ENCODE measurements at places on chromosomes 2 and 18. TPM values are rescaled to one million over a fixed set of nuclear protein-coding genes. Genes with fewer than 3 reads are reported as not detected.

Gene DSG2
- total RNA-seq = 0.20 TPM

- DNase-seq = peak; percentile 64
- H3K27ac ChIP-seq = no peak overlapping the region
- peaks cover 45% of the 10 kb centered on the region for H3K27me3 ChIP-seq
- no peaks in the 10 kb centered on the region for H3K36me3 ChIP-seq
Observed at GRCh38 chr2:240141736-240142135, 1.3 kb upstream of the OTOS start.

- H3K4me1 ChIP-seq = no peaks in the 10 kb centered on the region
- no peaks in the 10 kb centered on the region for H3K27me3 ChIP-seq
- H3K27ac ChIP-seq = no peak overlapping the region
- no peak overlapping the region for H3K4me3 ChIP-seq
Observed at GRCh38 chr18:60541661-60542060, 169.1 kb upstream of the MC4R start.

- no peak for DNase-seq
- H3K36me3 ChIP-seq = no peaks in the 10 kb centered on the region
- no peaks in the 10 kb centered on the region for H3K4me1 ChIP-seq
- H3K27me3 ChIP-seq = no peaks in the 10 kb centered on the region
- no peak overlapping the region for H3K4me3 ChIP-seq
Observed at GRCh38 chr2:164657129-164657528, 35.8 kb upstream of the GRB14 start.

DNA sequence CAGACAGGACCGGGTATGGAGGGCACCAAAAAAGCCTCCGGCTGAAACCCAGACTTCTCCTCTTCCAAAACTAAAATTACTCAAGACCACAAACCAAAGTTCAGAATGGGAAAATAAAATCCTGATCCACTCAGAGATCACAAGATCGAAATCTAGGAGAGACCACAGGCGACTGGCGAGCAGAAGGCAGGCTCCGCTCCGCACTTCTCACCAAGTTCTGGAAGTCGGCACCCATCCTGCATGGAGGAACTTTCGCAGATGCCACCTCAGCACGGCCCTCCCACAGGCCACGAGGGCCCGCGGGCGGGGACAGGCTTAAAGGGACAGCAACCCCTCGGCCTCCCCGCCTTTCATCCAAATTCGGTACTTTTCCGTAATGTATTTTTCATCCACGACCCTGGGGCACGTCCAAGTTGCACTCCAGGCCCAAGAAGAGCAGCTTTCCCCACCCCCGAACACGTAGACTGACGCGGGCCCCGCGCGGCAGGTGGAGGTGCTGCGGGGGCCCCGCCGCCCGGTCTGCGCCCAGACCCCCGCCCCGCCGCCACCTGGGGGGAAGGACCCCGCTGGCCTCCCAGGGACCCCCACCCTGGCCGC, 43.7 kb downstream of the HDLBP start:
- peak overlapping the region; percentile 85 for H3K27ac ChIP-seq
- DNase-seq = peak; percentile 94
- no peaks in the 10 kb centered on the region for H3K27me3 ChIP-seq
- no peaks in the 10 kb centered on the region for H3K36me3 ChIP-seq

Measured in spleen (tissue), 13 donors.